H1 (cell line): ENCODE measurements at places on chromosomes 16 and 17.

GRCh38 chr17:76410328-76410965 lies 26.0 kb downstream of the SPHK1 start:
- DNase-seq: no peak

DNA sequence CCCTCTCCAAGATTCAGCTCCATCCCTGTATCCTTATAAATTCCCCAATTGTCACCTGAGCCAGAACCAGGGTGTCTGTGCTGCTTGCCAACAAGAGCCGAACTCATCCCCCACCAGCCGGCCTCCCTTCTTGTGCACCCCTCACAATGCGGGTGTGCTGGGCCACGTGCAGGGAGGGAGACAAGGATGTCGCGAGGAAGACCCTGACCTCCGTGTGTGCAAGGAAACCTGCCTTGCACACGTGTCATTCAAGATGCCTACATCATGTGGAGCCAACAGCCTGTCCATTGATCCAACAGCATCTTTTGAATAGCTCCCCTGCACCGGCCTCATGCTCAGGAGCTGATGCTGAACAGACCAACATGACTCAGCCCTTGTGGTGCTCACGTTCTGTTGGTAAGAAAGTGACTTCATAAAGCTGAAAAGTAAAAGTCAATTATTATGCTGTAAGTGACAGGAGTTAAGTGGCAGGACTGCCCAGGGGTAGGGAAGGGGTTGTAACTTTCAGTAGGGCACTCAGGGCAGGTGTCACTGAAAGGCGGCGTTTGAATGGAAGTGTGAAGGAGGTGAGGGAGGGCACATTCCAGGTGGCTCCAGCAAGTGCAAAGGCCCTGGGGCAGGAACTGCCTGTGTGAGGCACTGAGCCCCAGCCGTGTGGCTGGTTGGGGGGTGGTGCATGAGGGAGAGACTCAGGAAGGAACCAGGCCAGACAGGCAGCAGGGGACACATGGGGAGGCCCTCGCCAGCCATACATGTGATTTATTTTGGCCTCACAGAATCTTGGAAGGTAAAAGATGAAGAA lies 302.2 kb downstream of the FOXL1 start:
- no peak for DNase-seq

DNA sequence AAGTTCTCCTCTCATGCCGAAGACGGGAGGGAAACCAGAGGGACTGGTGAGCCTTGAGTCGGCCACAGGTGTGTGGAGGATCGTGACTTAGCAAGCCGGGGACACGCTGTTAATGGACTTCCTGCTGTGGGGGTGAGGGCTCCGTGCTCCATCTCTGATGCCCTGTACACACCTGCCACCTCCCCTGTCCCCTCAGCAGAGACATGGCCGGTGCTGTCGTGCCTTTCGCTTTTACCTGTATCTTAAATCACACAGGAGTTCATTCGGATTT lies 75.9 kb upstream of the ZNF750 start:
- no peak for DNase-seq

GRCh38 chr17:80998748-80999535 lies 7.3 kb downstream of the CHMP6 start:
- no peak for DNase-seq

GRCh38 chr17:7383742-7384488 lies 3.0 kb downstream of the TNK1 start:
- no peak for DNase-seq

DNA sequence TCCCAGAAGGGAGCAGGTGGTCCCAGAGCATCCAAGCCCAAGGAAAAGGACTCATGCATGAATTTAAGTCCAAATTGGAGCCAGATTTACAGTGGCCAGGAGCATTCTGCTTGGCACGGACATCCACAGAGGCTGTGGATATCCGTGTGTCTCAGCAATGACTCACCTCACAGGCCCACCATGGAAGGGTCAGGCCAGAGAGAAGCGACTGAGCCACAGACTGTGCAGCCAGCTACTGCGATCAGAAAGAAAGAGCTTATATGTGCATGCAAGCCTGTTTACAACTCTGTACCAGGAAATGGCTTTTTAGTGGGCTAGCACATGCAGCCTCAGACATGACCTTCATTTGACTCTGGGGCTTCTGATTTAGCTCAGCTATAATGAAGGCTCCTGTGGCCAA lies 231.0 kb downstream of the C16orf95 start:
- DNase-seq: no peak

- no peak for DNase-seq
Measured at GRCh38 chr17:82112181-82112913, 14.3 kb upstream of the FASN start.

DNA sequence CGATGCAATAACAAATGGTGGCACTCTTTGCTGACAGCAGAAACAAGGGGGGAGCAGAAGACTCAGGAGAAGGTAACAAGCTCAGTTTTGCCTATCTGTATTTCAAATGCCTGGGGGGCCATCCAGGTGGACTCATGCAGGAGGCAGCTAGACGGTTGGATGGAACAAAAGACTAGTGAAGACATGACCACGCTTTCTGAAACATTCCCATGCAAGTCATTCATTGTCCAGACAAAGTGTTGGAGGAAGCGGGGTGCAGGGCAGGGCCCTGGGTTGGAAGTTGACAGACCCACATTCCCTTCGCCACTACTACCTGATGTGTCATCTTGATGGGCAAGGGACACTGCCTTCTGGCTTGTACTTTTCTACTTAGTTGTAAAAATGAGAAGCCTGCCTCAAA lies 29.8 kb upstream of the CRYBA1 start:
- DNase-seq: no peak

- DNase-seq: no peak
Measured at GRCh38 chr17:35559495-35560210, 966 bp downstream of the SLFN14 start.

DNA sequence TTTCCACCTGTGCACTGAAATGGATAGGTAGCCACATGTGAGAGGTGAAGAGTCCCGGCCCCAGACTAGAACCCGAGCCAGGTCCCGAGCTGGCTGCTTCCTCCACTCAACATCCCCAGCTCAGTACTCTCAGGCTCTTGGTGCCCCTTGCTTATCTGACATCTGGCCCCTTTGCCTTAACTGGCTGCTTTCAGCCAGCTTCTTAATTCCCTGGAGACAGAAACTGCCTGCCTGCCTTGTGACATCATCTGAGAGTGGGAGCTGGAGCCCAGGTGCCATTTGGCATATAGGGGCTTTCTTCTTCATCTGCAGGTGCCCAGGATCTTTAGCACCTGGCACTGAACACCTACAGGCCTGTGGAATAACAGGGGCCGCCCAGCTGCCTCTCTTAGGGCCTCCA lies 8.9 kb downstream of the CHAD start:
- DNase-seq: no peak

- no peak for DNase-seq
Measured at GRCh38 chr16:4663777-4664465, 29.4 kb upstream of the NUDT16L1 start.

- no peak for DNase-seq
Measured at GRCh38 chr17:61689610-61690180, 98.7 kb upstream of the NACA2 start.

GRCh38 chr17:12745486-12745885 lies 43.8 kb upstream of the ARHGAP44 start:
- DNase-seq: no peak

- DNase-seq: no peak
Measured at GRCh38 chr16:77553130-77553529, 118.3 kb upstream of the ADAMTS18 start.

GRCh38 chr17:82019690-82020571 lies 2.7 kb downstream of the CENPX start:
- DNase-seq: peak; percentile 93

DNA sequence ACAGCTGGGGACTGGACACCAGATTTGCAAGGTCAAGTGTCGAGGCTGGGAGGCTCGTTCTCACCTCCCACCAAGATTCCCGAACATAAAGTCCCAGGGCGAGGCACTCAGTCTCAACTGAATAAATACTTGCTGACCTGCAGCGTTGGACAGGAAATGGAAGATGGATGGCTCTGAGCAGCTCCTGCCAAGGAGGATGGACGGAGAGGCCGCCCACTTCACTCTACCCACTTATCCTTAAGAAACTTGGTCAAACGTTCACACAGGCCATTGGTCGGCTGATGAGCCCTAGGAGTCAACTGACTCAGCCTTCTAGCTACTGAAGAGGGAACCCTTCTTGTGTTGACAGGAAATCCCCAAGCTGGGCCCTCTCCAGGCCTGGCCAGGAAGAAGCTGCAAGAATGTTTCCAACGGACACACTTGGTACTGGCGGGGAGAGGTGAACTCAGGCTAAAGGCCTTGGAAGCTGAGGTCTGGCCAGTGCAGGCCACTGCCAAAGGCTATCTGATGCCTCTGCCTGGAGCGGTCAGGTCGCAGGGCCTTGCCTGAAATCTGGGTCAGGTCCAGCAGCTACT lies 50.0 kb downstream of the VAC14 start:
- DNase-seq: no peak

DNA sequence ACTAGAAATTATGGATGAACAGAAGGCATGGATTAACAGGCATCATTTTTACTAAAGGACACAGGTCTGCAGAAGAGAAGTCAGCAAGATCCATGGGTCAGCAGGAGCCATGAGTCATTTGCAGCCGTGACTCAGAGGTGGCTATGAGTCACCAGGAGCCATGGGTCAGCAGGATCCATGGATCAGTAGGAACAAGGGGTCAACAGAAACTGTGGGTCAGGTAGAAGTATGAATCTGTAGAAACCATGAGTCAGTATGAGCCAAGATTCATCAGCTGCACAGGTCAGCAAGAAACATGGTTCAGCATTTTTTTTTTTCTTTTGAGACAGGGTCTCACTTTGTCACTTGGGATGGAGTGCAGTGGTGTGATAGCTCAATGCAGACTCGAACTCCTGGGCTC lies 58.2 kb upstream of the HS3ST4 start:
- no peak for DNase-seq

DNA sequence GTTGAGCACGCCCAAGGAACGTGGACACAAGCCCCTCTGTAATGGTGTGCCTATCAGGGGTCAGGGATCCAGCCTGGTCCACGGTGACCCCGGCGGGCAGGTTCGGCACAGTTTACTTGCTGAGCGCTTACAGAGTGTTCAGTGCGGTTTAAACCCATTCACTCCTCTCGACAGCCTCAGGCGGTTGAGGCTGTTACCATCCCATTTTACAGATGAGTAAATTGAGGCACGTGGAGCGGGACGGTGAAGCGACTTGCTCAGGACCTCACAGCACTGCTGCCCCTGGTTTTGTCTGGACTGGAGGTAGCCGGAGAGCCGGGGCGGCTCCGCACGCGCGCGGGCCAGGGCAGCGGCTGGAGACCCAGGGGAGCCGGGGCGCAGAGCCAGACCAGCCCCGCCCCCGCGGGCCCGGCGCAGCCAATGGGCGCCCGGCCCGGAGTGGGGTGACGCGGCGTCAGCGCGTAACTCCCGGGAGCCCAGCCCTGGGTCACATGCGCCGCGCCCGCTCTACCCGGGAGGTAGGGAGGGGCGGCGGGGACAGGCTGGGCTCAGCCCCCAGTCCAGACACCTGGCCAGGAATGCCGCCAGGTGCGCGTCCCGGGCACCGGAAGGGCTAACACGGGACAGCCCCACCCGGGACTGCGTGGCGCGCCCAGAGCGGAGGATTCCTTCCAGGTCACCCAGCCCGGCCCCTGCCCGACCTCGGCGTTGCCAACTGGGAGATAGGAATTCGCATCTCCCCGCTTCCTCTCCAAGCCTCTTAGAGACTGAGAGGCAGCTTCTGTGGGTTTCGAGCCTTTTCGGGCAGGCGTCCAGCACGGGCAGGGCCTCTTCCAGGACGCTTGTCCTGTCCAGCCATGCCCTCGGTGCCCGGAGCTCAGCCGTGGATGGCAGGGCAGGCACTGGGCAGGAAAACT lies 3.3 kb upstream of the SREBF1 start:
- DNase-seq: peak; percentile 94

DNA sequence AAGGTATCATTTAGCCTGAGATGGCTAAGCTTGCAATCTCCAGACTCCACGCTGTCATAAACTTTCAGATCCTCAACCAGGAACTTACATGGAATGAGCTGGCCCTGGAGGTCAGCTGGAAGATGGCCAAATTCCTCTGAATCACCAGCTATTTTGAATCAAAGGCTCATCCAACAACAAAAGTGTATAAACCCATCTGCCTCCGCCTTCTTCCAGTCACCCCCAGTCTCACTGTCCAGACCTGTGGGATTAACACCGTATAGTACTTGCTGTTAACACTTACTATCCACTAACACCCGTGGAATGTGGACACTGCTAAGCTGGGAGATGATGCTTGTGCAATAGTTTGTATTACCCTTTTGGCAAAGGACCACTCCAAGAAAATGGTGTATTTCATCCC lies 1.9 kb upstream of the LCMT1 start:
- no peak for DNase-seq

DNA sequence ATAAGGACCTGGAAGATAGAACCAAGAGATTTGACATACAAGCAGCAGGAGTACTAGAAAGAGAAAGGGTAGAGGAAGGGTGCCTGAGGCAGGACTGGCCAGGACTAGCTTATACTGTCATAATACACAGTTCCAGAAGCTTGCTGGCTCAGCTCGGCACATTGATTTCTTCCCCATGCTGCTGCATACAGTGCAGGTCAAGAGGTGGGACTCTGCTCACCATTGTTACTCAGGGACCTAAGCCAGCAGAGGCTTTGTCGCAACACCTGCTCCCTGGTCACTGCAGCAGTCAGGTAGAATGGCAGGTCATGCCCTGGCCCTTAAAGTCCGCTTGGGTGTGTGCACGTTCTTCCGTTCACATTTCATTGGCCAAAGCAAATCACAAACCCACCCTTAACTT lies 32.8 kb downstream of the LDHD start:
- DNase-seq: no peak

DNA sequence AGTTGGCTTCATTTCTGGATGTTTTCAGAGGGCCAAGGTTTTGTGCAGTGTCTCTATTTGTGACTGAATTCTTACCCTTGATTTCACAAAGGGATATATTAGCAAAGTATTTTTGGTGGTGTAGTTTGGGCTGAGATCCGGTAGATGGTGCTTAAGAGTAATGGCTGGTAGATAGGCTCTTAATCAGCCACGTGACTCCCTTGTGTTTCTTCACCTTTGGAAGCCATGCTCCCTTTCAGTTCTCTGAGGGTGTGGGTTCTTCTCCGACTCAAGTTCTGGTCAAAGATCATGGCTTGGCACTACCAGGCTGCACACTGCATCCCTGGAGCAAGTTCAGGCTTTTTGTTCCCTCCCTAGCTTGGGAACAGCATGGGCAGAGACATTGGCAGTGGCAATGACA lies 887.3 kb downstream of the CDH8 start:
- DNase-seq: no peak

GRCh38 chr17:15742051-15742795 lies 10.1 kb downstream of the TBC1D26 start:
- DNase-seq: no peak

GRCh38 chr16:17365591-17366298 lies 105.0 kb downstream of the XYLT1 start:
- no peak for DNase-seq
